Activated CD4-positive, alpha-beta memory T cell treated with anti-CD3 and anti-CD28 coated beads, Interleukin-2, amount 10 ng/mL, durations not matched to agents 7 days and 5 days (primary cell): ENCODE measurements at places on chromosomes 3 and 15.

DNA sequence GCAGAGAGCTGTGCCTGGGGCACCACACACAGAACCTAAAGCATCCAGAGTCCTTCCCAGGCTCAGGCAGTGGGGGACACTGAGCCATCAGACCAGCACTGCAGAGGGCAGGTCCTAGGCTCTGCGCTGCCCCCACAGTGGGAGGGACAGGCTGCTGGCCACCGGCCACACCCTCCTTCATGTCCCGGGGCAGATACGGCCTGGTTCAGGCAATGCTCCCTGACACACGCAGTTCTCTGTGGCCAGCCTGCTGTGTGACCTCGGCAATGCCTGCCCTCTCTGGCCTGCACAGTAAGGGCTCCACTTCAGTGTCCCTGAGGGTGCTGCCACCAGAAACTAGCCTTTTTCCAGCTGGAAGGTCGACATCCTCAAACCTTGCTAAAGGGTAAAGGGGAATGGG, 12.4 kb downstream of the LINGO1 start:
- no peak for DNase-seq

DNA sequence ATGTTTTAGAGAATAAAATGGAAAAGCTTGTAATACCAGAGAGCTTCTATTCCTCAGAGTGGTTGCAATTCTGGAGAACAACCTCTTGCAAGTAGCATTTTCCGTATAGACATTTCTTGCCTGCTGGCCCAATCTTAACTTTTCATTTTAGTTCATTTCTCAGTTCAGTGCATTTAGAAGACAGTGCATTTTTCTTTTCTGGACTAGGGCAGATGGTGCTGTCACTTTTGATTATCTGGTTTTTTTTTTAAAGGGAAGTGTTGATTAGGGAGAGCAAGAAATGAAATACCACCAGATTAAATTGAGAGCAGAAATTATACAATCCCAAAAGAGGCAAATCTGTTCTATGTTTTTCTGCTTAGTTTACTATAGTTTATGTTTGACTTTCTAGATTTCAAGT, 172.7 kb downstream of the GHSR start:
- DNase-seq, result no peak

- no peak for DNase-seq
Observed at GRCh38 chr3:180930526-180930925, 18.1 kb downstream of the FXR1 start.

DNA sequence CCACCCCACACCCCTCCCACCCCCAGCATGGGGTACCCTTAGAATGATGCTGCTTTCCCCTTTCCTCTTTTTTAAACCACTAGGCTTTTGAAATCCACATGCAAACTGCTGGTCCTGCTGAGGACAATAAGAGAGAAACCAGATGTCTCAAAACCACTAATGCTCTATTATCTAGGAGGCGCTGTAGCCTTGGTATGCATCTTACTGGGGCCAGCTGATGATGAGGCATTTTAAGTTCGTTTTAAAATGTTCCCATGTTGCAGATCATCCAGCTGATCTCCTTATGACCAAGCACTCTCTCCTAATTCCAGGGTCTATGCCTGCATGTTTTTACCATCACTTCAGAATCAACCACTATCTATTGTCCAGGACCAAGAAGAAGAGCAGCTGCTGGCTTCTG, 1.3 kb downstream of the NME9 start:
- no peak for DNase-seq

DNA sequence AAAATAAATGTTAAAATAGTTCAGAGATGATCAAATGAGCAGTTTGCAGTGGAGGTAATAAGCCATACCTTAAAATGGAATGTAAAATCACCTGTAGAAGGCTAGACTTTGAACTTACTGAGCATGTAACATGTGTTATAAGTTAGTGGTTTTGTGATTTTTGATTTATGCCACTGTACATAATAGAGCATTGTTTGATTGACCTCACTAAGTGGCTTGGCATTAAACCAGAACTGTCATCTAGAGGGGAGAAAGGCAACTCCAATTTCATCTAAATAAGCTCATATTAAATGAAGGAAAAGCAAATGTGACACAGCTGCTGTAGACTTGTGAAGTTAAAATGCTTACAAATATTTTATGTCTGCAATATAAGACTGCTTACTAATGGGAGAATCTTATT, 387.9 kb downstream of the ZIC1 start:
- DNase-seq, result no peak

DNA sequence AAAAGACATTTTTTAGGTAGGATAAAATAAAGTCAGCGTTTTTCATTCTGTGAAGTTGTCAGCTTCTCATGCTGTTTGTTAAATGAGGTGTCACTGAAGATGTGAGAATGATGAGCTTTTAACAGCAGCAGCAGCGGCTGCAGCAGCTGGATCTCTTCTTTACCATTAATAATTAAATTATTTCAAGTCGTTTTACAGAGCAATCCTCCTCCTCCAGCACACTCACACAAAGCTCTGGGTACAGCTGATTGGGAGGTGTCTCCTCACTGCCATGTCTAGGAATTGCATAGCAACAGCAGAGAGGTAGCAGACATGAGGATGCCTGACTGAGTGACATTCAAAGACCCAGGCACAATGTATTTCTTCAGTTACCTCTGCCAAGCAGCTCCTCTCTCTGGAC, 46.7 kb upstream of the PLAAT1 start:
- no peak for DNase-seq
